ENCODE measurements at places on chromosomes 4 and X.

DNA sequence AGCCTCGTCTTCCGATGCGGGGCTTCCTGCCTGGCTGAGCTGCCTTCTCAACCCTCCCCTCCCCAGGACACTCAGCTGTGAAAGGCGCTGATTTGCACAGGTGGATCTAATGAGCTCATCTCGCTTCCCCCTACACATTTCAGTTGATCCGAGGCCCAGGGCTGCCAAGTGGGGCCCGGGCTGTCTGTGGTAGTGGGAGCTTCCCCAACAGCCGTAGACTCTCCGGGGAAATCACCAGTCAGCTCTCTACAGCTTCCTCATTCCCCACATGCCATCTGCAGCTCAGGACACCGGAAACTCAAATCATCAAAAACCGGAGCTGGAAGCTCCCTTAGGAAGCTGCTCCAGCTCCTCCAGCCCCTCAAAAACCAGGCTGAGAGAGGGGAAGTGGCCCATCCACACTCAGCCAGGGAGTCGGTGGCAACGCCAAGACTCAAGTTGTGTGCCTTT lies 56.2 kb downstream of the SMIM20 start:
- no peak for DNase-seq

- DNase-seq = no peak
Observed at GRCh38 chrX:77622672-77623071, 163.3 kb downstream of the ATRX start.

DNA sequence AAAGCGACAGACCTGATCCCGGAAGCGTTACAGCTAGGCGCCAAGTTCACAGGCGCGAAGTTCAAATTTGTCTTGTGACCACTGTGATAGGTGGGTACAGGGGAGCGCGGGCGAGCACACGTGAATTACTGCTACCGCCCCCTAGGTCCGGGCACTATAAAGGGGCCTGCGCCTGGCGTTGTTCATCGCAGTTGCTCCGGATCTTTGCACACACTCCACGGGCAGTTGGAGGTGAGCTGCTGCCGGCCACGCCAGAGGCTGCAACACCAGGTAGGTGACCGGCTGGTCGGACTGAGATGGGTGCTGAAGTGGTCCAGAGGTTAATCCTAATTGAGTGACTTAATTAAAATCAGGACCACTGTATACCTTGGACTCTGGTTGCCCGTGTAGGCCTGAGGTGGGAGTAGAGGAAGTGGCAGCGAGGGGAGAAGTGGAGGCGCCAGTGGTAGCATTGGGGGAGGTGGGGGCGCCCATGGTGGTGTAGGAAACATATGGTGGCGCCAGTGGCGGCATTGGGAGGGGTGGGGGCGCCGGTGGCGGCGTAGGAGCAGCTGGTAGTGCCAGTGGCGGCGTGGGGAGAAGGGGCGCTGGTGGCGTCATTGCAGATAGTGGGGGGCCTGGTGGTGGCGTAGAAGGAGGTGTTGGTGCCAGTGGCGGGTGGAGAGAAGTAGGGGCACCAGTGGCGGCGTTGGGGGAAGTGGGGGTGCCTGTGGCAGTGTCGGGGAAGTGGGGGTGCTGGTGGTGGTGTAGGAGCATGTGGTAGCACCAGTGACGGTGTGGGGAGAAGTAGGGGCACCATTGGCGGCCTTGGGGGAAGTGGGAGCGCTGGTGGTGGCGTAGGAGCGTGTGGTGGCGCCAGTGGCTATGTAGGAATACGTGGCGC lies at the start of gene GCNA:
Gene GCNA, plus strand, starts transcription at position 185 of the 883 bp plus-strand sequence. CDS start 2,385 bp downstream, outside the sequence.
- DNase-seq = no peak

DNA sequence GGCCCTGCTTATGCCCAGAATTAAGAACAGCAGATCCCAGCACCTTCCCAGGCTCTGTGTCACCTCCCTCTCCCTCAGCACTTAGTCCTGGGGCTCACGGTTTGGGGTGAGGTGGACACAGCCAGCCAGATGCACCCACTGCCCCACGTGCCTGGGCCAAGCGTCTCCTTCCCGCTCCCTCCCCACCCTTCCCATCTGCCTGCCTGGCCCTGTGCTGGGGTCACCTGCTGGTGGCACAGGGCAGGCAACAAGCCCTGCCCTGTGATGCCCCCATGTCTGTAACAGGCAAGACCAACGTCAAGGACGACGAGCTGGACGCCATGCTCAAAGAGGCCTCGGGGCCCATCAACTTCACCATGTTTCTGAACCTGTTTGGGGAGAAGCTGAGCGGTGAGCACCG lies 5.3 kb downstream of the MYL5 start:
- DNase-seq = no peak

- DNase-seq = no peak
Observed at GRCh38 chr4:25797136-25797535, 65.7 kb downstream of the SEL1L3 start.

- DNase-seq = no peak
Observed at GRCh38 chrX:16666541-16666940, 16.6 kb downstream of the S100G start.

GRCh38 chrX:147838465-147839131 lies 73.1 kb upstream of the FMR1 start:
- peak; percentile 12 for DNase-seq

GRCh38 chr4:129314781-129315180 lies 218.8 kb downstream of the C4orf33 start:
- no peak for DNase-seq

DNA sequence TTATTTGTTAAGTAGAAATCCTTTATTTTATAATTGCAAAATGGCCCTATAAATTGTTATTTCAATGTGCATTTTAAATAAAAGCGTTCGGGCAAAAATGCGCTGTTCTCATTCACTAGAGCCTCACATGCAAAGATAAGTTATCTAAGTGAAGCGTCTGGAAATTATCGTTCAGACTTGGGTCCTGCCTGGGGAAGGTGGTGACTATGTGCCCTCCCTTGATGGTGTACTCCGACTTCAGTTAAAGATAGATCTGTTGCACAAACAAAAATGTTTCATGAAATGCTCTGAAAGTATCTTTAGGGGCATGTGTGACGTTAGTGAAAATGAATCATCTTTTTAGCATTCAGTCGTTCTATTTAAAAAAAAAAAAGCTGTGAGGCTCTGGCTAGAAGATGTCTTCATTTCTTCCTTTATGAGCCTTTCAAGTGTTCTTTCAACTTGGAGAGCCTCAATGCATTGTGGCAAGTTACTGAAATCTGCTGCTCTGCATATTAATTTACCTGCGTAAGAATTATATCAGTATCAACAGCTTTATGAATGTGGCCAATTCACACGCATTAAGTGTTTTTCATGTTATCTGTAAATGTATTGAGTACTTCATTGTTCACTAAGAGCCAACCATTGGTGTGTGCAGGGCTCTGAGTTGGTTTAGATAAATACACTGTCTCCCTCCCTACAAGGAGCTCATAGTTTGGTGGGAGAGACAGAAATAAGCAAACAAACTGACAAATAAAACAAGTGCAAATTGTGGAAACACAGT lies 83.0 kb downstream of the AFF1 start:
- no peak for DNase-seq

DNA sequence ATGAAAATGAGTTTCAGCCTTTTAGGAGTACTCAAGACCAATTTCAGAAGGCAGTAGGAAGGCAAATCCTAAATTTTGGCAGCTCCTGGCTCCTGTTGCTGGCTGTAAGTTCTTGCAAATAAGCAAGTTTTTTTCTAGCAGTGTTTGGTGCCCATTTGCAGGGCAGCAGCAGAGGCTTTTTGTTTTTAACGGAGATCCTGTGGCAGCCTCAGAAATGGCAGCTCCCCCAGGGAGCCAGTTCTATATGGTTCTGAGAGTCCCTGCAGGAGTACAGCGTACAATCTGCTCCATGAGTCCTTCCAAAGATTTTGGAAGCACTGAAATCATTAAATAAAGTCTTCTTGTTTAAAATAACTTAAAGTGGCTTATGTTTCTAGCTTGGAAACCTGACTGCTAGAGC lies 171.9 kb downstream of the NDST4 start:
- DNase-seq = no peak

- no peak for DNase-seq
Observed at GRCh38 chrX:52140020-52140419, 44.7 kb upstream of the MAGED4 start.

GRCh38 chr4:45931154-45931553 lies 192.7 kb downstream of the GABRG1 start:
- DNase-seq = no peak

GRCh38 chr4:53485658-53486040 lies 105.6 kb downstream of the LNX1 start:
- DNase-seq = no peak
